ENCODE measurements at places on chromosomes 3 and 15.

DNA sequence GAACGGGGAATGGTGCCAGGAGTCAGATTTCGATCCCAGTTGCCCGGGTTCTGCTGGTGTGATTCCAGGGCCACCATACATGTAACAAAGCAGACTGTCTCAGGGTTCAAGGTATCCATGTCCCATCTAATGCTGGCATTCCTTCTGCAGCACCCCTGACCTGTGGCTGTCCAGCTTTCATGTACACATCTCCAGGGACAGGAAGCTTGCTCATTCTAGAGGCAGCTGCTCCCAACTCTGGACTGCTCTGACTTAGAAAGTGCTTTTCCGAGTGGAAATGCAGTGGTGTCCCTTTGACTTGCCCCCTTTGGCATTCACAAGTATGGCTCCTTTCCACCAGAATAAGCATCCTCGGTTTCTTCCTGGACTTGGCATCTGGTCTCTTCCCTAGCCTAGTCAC, 30.9 kb downstream of the PML start:
- no peak for DNase-seq

DNA sequence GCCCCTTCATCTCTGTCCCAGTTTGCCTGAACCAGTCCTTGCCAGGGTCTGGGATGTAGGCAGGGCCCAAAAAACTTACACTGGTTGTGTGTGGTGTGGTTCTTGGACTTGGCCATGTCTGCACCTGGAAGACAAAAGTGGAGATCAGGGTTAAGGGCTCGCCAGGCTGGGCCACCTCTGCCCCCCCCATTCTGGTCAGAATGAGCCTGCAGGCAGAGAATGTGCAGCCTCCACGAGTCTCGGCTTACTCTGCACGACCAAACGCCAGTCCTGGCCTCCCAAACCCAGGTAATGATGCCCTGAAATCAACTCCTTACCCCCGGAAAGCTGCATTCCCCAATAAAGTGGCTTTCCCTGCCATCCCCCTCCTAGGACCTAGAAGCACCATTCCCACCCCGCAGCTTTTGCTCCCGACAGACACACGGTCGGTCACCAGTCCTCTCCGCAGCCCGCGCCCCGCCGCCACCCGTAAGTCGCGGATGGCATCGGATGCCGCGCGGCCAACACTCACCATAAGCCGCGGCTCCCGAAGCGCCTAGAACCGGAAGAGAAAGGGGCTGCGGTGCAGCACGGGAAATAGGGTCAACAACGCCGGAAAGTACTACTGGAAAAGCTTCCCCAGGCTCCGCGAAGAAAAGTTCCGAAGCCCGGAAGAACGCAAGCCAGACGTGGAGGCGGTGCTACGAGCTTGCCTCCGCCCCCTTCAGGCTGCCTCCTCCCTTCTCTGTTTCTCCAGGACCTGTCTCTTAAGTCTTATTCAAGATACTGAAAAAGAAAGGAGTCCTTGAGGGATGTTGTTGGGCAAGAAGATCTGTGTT, at the start of gene RPL29:
Gene RPL29 (minus strand): TSS at position 550 of the 818 bp plus-strand sequence. CDS start 434 bp downstream, at position 116.
- peak; percentile 97 for DNase-seq

DNA sequence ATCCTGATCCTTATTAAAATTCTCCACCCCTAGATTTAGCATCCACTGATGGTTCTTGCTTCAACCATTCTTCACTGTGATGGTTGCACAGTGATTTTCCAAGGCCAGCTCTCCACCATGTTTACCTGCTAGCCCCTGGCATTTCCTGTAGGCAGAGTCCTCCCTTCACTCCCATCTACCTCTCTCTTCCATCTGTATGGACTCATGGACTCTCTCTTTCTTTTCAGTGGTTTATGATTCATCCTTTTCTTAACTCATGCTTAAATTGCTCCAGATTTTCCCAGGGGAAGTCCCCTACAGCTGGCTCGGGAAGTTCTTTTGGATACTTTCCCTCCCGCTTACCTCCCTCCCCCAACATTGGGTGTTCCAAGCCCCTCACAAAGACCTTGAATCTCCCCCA, 18.7 kb downstream of the TGM4 start:
- DNase-seq: no peak

GRCh38 chr3:66407611-66408218, 93.1 kb downstream of the LRIG1 start:
- DNase-seq: peak; percentile 77

DNA sequence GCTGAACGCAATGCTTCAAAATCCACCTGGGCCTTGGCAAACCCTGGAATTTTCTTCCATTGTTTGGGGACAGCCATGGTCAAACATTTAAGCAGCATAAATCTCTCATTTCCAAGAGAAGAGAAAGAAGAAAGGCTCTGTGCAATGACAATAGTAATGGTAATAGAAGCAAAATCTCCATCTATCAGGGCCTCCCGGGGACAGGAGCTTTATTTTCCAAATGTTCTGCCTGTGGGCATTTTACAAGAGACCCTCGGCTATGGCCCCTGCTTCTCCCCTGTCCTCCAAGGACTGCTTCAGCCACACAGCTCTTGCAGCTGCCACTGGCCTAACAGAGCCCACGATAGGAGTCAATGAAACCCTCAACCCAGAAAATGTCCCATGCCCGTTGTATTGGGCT, 12.7 kb upstream of the FAM240A start:
- DNase-seq: no peak

DNA sequence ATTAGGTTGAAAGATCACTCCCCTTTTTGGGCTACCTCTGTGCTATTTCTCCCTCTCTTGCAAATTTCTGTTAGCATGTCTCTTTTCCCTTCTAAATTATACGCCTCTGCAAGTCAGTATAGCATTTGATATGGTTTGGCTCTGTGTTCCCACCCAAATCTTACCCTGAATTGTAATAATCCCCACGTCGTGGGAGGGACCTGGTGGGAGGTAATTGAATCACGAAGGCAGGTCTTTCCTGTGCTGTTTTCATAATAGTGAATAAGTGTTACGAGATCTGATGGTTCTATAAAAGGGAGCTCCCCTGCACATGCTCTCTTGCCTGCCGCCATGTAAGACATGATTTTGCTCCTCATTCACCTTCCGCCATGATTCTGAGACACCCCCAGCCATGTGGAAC, 41.0 kb downstream of the TAMM41 start:
- no peak for DNase-seq

- peak; percentile 21 for DNase-seq
Measured at GRCh38 chr15:59892985-59893384, 111.1 kb upstream of the FOXB1 start.

DNA sequence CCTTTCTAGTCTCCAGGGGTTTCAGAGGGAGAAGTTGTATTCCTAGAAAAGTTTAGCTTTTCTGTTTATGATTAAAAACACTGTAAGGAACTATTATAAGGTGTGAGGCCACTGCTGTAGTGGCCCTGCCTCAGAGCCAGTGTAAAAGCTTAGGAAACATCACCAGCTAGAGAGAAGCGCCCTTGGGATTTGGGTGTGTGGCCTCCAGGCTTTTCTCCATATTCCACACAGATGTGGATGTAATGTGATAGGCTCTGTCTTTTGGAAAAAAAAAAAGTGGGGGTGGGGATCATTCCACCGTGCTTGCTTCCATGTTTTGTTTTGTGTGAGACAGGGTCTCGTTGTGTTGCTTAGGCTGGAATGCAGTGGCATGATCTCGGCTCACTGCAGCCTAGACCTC, 13.9 kb downstream of the SEC61A1 start:
- DNase-seq: no peak

DNA sequence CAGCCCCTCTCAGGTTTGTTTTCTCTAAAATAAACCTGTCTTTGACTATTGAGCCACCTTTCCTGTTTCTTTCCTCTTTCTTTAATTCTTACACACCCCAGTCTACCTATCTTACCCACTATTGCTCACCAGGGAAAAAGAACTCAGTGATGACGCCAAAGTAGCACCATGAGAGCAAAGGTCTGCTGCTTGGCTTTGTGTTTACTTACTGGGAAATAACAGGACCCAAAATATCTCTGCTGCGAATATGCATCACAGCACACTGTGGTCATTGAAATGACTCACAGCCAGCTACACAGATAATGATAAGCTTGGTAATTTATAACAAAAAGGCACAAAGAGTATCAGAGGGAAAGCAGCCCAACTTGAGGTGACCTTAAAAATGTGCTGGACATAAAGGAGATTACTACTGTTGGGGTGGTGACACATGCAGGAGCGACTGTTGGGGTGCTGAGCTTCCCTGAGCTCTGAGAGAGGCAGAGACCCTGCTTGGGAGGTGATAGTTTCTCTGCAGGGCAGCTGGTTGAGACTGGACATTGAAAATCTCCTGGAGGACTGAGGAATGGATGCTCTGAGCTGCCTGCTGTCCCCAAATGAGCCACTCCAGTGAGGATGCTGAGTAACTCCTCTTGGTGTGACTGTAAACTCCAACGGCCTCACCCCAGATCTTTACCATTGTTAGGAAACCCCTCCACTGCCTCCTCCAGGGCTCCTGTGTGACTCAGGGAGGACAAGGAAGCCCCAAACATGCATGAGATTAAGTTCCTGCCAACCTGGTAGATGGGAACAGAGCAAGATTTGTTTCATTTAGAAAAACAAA, 14.5 kb downstream of the EFCAB12 start:
- no peak for DNase-seq

- DNase-seq: no peak
Measured at GRCh38 chr15:51312166-51313073, 26.0 kb downstream of the CYP19A1 start.

- no peak for DNase-seq
Measured at GRCh38 chr3:191120447-191121298, 78.4 kb upstream of the OSTN start.

DNA sequence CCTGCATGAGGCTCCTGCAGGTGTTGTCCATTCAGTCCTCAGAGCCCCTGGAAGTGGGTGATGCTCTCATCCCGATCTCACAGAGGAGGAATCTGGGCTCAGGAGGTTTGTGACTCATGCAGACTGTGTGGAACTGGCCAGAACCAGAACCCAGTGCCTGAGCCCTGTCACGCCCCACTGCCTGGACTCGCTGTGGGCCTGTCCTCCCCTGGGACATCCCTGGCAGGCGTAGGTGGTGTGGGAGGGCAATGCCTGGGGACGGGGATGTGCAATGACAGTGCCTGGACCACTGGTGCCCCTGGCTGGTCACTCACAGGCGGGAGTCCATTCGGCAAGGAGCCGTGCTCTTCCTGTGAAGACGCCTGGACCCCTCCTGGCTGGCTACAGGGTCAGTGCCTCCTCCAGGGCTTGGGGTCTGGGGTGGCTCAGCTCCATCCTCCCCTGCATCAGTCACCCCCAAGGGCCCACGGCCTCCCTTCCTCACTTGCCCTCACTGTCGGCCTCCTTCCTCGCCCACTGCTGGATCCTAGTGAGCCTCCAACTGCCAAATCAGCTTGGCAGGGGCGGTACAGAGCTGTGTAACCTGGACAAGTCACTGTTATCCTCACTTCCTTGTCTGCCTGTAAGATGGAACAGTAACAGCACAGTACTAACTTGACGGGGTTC, 14.9 kb downstream of the PSTPIP1 start:
- DNase-seq: no peak

DNA sequence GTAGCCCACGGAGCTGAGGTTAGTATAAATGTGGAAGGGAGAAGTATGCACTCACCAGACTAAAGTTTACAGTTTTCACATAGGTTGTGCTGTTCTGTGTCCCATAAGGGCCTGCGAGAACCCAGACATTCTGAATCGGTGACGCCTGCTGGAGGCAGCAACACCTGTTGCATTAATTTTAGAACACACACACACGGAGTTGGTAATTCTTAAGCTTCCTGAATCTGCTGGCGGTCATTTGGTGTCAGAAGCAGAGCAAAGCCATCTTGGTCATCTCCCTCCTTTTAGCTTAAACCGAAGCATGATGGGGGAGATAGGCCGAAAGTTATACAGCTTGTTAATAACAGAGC, 41.1 kb upstream of the AP3B2 start:
- DNase-seq: peak; percentile 42

DNA sequence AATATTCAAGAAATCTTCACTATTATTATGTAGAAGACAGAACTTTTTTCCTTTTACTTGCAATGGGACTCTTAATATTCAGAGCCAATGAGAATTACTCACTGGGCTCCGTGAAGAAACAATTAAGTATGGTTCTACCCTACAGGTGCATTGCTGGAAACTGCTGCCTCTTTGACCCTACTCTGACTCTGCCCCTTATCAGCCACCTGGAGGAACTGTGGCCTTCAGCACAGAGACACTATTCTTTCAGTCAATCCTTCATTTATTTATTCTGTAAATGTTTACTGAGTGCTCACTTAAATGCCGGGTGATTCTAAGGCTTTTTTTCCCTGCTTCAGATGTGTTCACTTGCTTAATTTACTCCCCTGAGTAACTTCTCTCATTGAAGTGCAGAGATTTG, 163.2 kb downstream of the SYNPR start:
- DNase-seq: no peak

DNA sequence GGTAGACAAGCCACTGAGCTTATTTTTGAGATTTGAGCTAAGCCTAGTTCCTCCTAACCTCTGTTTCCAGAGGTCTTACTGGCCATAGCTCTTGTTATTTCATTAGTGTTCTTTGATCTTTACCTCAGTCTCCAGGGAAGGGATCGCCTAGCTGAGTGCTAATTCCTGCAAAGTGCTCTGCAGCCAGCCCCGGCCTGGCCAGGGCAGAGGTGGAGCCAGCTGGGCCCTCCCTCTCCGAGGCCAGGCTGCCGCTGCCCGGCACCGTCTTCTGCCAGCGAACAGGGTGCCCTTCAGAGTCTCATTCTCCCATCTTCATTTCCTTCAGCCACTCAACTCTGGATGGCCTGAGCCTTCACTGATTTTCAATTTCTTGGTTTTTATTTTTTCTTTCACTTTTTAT, 19.7 kb downstream of the FAN1 start:
- DNase-seq: no peak

- DNase-seq: no peak
Measured at GRCh38 chr3:196670339-196670738, 30.8 kb downstream of the NRROS start.

DNA sequence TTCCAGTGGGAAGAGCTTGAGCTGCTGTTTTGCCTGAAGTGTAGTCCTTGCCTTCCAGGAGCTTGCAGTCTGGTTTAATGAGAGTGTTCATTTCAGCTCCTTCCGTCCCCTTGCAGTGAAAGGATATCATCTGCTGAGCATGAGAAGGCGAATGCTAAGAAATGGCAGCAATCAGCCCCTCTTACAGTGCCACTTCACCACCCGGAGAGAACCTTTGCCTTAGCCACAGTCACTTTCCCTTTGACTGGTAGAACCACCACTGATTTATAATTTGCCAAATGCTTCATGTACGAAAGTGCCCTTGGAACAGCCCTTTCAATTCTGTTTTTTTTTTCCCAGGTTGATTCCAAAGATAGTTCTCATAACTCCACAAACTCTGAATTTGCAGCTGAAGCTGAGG, 11.5 kb downstream of the TATDN2 start:
- no peak for DNase-seq

DNA sequence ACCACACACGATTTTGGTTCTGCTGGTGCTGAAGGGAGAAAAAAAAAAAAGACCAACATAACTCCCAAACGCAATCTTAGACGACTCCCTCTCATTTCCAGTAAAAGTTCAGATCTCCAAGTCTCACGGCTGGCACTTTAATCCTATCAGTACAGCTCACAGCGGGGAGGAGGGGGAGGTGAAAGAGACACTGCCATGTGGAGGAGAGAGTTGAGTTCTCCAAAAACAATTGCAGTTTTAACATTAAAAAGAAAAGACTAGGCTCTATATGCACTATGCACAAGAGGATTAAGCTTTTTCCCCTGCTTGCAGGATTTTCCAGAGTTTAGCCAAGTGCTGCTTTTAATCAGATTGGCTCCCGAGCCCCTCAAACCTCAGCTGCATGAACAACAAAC, 16.8 kb downstream of the BMF start:
- no peak for DNase-seq

- DNase-seq: no peak
Measured at GRCh38 chr3:177353140-177353539, 155.9 kb upstream of the TBL1XR1 start.

Data from femur (tissue), 1 donor.